ENCODE measurements at places on chromosomes 5 and 9.

DNA sequence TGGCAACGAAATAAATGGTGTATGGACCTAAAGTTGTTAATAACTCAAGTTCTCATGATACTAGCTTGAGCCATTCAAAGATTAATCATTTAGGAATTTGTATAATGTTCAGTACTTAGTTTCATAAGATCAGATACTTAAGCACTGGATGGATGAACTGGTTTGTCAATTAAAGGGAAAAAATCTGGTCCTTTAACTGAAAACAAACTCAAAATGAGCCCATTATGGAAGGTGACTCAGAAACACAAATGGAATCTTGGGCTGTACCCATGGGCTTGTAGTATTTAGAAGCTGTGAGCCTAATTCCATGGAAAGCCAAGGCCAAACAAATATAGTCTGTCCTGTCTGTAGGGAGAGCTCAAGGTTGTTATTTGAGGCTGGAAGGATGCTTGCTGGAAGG lies 27.6 kb upstream of the ADRB2 start:
- DNase-seq = no peak

GRCh38 chr9:136684339-136684738 lies 2.9 kb downstream of the AGPAT2 start:
- DNase-seq = no peak

DNA sequence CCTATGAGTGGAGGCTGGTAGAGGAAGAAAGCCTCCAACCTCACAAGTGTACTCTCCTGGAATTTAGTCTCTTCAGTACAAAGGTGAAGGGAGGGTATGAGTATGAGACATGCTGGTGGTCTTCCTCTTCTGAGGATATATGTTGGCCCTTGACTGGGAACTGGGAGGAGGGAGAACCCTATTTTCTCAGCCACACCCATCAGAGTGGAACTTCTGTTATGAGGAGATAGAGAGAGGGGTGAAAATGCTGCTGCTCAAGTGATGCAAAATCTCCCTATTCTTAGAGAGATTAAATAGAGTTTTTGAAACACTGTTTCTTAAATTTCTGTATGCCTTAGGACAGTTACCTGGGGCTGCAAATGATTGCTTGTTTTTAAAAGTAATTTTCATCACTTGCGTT lies 203.4 kb upstream of the PRR16 start:
- DNase-seq = no peak

GRCh38 chr5:154197801-154198491 lies 7.4 kb downstream of the GALNT10 start:
- peak; percentile 69 for DNase-seq

- DNase-seq = no peak
These were observed 168.1 kb downstream of the EFNA5 start for GRCh38 chr5:107502676-107503060.

GRCh38 chr9:124602632-124603031 lies 95.4 kb upstream of the NR5A1 start:
- no peak for DNase-seq

- DNase-seq = no peak
These were observed 4.7 kb upstream of the FRMPD1 start for GRCh38 chr9:37645903-37646506.
